ENCODE measurements at places on chromosomes 12 and 14.

DNA sequence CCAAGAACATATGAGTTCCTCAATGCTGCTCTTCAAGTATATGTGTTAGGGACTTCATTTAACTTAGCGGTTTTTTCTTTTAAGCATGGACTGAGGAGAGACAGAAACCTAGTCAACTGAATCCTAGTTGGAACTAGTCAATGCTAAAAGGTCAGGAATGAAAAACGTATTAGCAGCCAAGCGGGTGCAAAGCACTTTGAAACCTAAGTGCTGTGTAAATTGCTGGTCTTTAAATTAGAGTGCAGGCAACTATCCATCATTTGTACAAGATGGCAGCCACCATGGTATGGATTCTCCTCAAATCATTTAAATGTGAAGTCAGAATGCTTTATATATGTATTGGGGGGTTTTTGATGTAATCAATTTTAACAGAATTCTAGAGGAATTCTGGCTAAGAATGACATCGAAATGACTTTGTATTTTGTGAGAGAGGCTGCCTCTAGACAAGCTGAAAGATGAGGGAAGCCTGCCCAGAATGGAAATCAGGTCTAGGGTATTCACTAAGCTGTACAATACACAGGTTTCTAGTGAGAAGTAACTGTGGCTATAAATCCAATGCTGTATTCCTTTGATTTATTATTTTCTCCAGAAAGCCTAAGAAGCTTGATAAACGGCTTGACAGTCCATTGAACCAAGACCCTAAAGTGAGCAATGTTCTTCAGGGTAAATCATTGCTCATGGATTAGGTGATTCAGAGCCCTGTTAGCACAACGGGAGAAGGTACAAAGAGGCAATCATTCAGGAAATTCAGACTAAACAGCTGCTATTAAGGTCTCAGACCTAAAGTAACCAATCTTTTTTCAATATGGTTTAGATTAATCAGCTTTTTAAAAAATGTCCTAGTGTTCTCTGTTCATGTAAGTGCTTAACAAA is 198.8 kb downstream of the ANO2 start:
- no peak for DNase-seq

GRCh38 chr12:2052826-2053678 is at the start of gene CACNA1C:
TSS of gene CACNA1C (plus strand) at chr12:2052987. CDS start at chr12:2053563, 576 bp downstream.
- peak; percentile 25 for DNase-seq

DNA sequence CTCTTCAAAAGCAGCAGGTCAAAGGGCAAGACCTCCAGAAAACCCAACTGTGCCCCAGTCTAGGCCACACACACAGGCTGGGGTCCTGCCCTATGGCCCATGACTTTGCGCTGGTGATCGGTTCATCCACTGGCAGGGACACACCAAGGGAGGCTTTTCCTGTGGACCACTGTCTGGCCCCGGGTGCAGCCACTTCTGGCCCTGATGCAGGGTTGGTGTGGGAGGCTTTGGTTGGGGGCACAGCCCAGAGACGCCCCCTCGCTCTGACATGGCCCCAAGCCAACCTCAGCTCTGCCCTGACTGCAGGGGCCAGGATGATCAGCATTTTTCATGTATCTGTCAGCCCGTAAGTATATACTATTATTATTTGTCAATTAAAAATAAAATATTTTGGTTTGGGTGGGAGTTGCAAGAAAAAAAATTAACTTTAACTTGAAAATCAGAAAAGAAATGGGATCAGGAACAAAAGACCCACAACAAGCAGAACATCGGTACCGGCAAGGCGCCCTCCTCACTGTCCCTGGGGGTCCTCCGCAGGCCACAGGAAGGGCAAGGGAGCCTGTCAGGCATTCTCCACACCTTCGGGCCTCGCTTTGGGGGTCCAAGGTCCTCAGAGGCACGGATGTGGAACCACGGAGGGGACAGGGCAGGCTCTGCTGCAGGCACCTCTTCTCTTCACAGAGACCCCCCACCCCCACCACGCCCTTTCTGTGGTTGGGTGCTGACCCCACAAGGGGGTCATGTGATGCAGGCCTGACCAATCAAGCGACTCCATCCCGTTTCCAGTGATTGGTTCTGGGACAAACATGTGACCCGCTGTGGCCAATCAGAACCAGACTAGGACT is 181.5 kb upstream of the SFSWAP start:
- DNase-seq: no peak

- DNase-seq: no peak
Observed at GRCh38 chr14:65976761-65977404, 509.3 kb upstream of the CCDC196 start.

DNA sequence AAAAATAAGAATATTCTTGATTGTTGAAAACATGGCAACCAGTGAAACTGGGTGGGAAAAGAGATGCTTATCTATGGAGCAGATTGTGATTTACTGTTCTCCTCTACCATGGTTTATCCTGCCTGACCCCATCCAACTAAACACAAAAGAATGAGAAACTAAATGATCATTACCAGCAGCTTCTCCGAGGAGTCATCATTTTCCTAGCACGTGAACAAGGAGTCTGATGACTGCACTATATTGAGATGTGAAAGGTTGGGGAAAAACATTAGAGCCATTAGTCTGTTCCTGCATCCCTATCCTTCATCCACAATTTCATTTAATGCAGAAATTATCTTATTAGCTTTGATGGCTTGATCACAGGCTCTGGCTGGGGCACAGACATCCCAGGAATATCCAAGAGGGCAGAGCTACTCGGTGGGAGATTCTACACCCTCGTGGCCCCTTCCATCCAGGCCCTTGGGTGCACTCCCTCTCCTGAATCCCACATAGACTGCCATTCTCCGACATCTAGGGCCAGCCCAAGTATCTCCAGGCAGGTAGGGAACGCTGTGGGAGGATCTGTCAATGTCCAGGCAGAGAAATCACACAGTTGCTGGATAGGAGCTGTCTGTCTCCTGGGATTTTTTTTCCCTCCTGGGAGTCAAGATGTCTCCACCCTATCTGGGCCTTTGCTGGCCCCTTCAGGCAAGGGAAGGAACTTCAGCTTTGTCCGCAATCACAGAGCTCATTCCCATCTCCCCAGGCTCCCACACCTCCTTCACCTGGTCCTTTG is 43.3 kb upstream of the DHRS4 start:
- peak; percentile 64 for DNase-seq

GRCh38 chr12:43060742-43061141 is 471.2 kb upstream of the PRICKLE1 start:
- DNase-seq: no peak

- peak; percentile 59 for DNase-seq
Observed at GRCh38 chr14:102930753-102931579, 8.5 kb downstream of the AMN start.

- no peak for DNase-seq
Observed at GRCh38 chr14:52351233-52352060, 37.3 kb downstream of the PTGER2 start.

DNA sequence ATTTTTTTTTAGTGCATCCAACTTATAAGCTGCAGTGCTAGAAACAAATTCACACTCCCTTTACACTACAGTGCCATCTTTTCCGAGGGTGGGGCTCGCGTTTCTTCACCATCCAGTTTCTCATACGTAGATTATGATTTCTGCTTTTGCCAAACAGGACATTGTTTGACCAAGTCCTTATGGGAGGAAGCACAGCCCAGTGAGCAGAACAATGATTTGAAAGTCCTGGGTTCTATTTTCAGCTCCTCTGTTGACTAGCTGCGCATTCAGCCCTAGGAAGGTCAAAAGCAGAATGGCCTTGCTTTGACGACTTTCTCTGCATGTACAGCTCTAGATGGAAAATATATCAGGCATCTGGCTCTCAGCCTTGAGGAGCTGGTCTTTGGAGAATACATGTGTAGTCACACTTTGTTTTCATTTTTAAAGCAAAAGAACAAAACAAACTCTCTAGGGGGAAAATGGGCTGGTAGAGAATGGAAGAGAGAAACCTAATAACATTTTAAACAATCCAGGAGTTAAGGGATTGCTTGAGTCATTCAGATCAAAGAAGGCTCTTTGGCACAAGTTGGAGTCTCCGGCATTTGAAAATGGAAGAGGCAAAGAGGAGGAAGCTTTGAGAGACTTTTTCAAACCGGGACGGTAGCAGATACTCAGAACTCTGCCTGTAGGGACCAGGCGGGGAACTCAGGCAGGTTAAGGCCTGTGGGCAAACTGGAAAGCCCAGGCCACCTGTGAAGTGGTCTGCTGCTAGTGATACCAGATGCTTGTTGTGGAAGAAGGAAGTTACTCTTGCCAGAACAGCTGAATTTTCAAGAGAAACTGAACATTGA is 257.3 kb upstream of the PLEKHG7 start:
- no peak for DNase-seq

DNA sequence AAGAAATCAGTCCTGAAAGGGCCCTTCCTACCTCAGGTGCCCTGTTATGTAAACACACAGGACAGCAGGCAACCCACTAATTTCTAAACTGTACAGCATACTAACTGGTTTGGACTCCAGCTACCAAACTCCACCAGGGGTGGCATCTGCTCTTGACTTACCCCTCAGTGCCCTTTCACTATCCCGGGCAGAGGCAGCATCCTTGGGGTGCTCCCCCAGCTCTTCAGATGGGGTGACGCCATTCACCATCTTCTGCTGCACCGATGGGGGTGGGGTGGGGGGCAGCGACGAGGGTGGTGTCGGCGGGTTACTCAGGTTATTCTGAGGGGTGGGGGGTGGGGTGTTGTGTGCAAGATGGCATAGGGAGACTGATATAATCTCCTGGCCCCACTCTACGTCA is 11.5 kb upstream of the PRKAG1 start:
- no peak for DNase-seq

DNA sequence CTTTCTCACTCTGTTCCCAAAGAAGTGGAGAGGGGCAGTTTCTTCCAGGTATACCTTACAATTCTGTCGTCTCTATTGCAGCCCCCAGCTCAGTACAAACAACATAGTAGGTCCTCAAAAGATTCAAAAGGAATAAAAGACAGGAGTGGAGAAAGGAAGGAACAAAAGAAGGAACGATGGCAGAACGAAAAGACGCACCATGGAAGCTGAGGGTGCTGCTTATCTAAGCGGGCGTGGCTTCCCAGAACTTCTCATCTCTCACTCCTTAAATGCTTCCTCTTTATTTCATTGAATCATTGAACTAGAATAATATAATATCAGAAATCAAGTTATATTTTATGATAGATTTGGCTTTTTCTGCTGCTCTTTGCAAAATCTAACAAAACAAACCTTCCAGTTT is 13.7 kb upstream of the LTA4H start:
- DNase-seq: no peak

DNA sequence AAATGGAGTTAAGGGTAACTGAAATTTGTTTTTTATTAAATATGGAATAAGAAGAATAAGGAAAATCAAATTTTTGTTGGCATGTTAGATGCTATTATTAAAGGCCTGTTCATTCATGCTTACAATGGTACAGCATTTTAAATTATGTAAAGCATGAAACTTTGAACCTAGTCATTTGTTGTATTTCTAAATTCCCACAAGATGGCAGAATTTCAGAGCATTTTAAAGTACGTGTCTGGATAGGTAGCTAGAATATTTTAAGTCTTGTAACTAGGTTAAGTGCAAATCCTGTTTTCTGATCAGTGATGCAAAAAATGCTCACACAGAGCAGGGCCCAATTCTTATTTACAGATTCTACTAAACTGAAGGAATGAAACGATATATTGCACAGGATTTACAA is 585.6 kb upstream of the MIS18BP1 start:
- DNase-seq: no peak

DNA sequence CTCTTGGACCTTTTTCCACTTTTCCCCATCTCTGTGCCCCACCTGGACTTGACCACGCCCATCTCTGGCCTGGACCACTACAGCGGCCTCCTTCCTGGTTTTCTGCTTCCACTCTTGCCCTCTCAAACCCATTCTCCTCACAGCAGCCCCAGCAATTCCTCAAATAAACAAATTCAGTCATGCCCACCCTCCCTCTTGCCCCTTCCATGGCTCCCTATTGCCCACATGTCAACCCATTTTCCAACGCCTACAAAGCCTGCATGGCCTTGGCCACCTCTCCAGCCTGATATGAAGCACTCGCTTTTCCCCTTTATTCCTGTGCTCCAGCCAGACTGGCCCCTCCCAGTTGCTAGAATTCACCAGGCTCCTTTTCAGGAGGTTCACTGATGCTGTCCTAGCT is 5.9 kb upstream of the OTUB2 start:
- no peak for DNase-seq

GRCh38 chr12:95573951-95574576 is 22.8 kb upstream of the USP44 start:
- no peak for DNase-seq

- no peak for DNase-seq
Observed at GRCh38 chr14:97697772-97698171, 900.6 kb downstream of the VRK1 start.

DNA sequence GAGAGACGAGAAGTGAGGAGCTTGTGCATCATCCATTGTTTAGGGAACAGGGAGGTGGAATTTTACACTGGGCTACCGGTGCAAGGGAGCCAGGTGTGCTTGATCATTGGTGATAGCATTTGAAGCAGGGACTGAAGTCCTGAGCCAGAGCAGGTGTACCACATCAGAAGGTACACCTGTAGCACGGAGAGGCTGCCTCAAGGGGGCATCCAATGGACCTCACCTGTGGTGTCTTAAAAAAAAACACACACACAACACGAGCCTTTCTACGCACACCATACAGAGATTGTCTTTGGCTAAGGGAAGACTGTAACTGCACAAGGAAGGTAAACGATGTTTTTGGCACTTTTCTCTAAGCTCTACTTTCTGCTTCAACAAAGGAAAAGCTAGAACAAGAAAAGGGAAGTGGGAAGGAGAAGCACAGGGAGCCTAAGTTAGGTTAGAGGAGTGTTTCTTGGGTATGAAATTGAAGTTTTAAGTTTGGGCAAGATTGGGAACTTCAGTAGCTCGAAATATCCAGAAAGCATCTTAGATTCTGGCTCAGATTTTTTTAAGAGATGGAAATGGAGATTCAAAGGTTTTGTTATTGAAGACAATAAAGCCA is 334.3 kb upstream of the FBXO33 start:
- DNase-seq: no peak

GRCh38 chr14:88256997-88257950 is 65.8 kb downstream of the KCNK10 start:
- no peak for DNase-seq

- peak; percentile 48 for DNase-seq
Observed at GRCh38 chr14:31059152-31059924, 33.2 kb upstream of the STRN3 start.

DNA sequence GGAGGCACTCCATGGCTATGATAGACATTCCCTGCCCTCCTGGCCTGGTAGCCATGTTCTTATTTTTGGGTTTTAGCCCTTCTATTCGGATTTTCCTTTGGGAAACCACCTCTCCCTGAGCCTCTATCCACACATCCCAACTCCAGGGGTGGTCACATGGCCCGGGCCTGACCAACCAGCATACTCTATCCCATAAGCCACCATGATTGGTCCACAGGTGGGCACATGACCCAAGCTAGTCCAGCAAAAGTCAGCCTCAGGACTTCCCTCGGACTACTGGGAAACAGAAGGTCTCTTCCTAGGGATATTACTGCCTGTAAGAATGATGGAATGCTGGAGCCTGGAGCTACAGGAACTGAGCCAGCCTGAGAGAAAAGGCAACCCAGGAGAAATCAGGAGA is 12.5 kb downstream of the PRIMA1 start:
- DNase-seq: no peak

- no peak for DNase-seq
Observed at GRCh38 chr12:55862286-55862685, 19.6 kb upstream of the MMP19 start.

Data from colonic mucosa (tissue), 4 donors.